ENCODE measurements at places on chromosomes 13 and 19.
A peak's percentile ranks its signal among the peaks of the same experiment; 100 is the strongest.

DNA sequence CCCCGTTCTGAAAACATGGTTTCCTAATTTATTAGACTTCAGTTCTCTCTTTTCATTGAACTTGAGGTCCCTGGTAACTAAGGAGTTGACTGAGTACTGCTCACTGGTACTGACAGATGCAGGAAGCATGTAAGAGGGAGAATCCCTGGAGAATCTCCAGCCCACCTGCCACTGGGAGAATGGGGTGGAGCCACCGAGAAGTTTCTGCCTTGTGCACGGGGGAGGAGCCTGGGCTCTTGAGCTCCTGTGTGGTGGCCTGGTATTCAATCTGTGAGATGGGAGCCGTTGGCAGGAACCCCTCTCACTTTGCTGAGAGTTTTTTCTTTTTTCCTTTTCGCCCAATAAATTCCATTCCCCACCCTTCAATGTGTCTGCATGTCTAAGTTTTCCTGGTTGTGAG, 13.2 kb upstream of the AKAP11 start:
- DNase-seq: no peak

GRCh38 chr13:80242728-80243427, 98.0 kb downstream of the SPRY2 start:
- DNase-seq: no peak

GRCh38 chr13:79447741-79448140, 33.2 kb upstream of the NDFIP2 start:
- no peak for DNase-seq

DNA sequence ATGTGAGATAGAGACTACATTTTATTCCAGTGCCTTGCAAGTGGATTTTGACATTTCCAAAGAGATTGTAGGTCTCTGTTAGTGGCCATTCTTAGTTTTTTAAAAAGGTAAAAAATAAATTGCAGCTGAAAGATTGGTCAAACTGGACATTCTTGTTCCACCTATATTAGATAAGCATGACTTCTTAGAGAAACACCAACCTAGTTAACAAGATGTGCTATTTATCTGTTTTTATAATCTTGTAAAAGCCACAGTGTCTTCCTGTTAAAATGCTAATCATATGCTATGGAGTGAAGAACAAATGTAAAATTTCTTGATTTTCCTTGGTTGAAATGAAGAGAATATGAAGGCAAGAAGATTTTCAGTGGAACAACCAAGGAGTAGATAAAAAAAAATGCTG, 33.4 kb upstream of the GPR183 start:
- DNase-seq: no peak

DNA sequence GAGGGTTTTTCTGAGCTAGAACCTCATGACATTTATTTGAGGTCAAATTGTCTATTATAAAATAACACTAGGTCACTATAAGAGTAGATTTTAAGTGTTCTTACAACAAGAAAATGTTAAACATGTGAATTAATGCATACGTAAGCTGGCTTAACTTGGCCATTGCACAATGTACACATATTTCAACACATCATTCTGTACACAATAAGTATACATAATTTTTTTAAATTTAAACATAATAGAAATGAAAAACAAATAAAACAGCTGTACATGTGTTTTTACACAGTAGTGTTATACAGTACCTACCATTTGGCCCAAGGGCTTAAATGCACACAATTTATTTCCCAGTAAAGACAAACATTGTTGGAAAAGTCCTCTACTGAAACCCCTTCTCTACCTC, 269.9 kb downstream of the DACH1 start:
- no peak for DNase-seq

- peak; percentile 86 for DNase-seq
Observed at GRCh38 chr13:110907951-110908898, 6.6 kb downstream of the ANKRD10 start.

DNA sequence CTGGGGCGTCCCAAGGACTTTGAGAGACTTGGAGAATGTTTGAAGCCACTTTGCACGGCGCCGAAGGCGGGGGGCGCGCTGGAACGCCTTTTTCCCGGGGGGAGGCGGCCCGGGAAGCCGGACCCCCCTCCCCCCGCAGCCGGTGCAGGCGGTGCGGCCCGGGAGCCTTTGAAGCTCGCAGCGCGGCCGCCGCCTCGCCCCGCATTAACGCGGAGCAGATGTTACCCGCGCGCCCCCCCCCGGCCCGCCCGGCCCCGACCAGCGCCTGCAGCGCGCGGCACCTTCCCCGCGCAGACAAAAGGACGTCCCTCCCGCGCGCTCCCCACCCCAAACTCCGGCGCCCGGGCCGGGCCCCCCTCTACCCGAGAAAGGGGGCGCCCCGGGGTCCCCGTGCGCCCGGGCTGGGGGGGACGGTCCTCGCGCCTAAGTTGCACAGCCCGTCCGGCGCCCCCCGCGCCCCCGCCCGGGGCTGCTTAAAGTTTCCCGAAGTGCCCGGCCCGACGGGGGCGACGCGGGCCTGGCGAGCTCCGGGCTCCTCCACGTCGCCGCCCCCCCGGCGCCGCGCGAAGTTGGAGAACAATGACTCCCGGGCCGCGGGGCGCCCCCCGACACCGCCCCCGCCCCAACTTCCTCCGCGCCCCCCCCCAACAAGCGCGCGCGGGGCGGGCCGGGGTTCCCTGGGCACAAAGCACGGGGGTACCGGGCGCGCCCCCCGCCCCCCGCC, 685 bp downstream of the TCF3 start:
- DNase-seq: peak; percentile 54

DNA sequence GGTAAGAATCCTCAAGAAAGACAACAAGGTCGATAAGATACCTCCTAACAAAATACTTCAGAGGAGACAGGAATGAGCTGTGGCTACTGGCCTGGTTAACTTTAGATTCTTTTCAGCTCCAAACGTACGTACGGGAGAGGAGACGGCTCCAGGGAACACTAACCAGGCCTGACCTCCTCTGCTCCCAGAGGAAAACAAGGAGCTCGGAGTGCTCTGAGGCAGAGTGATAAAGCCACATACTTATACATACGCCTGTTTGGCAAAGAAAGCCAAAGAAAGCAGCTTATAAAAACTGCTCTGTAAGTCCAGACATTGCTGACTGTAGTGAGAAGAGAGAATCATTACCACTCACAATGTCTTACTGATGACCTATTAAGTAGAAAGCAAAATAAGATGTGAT, 263.9 kb downstream of the MZT1 start:
- peak; percentile 7 for DNase-seq

- peak; percentile 78 for DNase-seq
Observed at GRCh38 chr19:57583521-57584416, at the start of gene ZIK1. TSS of gene ZIK1 (plus strand) at chr19:57584145. CDS start at chr19:57584357, 212 bp downstream.

DNA sequence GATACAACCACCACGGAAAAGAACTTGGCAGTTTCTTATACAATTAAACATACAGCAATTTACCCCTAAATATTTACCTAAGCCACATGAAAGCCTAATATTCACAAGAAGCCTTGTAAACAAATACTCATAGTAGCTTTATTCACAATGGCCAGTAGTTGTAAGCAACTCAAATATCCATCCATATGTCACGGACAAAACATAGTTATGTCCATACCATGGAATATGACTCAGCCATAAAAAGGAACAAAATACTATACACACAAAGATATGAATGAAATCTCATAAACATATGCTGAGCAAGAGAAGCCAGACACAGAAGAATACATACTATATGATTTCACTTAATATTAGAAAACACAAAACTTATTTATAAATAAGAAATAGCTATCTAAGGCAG, 12.9 kb downstream of the PSPC1 start:
- no peak for DNase-seq

- DNase-seq: no peak
Observed at GRCh38 chr13:87788363-87788762, 117.2 kb downstream of the SLITRK5 start.

GRCh38 chr19:7641290-7642276, 4.7 kb downstream of the STXBP2 start:
- DNase-seq: no peak

DNA sequence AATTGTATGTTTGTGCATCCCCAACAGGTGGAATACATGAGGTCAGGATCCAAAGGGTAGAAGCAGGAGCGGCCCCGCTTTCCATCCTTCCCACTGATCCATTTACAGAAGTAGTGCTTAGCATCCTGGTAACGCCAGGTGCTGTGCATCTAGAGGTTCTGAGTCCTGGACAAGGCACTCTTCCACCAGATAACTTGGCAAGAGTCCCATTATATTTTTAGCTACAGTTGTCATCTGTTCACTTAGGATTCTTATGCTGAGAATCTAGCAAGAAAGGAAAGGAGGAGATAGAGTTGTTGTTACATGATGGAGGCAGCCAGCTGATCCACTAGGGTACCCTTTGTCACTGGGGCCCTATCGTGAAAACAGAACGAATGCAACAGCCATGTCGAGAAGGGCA, 389.5 kb upstream of the ZNF507 start:
- no peak for DNase-seq

DNA sequence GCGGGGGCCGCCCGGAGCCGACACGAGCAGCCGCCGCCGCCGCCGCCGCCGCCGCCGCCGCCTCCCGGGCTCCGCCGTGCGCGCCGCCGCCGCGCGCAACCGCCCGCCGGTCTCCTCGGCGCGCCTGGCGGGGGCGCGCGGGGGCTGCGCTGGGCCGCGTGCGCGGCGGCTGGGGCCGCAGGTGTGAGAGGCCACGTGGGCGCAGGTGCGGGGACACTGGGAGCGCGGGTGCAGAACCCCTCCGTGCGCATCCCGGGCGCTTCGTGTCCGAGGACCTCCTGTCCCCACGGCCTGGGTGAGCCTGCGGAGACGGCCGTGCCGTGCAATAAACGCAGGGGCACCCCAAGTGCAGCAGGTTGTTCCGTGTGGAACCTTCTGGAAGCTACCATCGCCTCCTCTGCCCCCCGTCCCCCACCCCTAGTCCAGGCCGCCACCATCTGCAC, at the start of gene LINGO3:
LINGO3 (minus strand) TSS at position 41 of the 443 bp plus-strand sequence. CDS start 16,378 bp downstream, outside the sequence.
- DNase-seq: no peak

DNA sequence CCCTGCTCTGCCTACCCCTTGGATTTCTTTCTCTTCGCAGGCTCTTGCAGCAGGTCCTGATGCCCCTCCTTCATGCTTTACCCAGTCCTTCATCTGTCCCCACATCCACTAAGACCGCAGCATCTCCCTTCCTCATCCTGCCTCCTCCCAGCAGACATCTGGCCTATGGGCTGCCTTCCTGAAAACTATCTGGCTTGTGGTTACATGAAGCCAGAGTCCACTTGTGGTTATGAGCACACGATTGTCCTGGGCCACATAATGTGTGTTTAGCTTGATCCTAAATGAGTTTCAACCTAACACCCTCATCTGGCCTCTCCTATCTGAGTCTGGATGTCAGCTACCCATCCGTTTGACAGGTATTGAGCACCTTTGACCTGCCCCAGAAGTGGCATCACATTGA, 5.5 kb upstream of the ZNF175 start:
- DNase-seq: no peak

GRCh38 chr13:27621116-27621365, 651 bp upstream of the POLR1D start:
- DNase-seq: no peak

DNA sequence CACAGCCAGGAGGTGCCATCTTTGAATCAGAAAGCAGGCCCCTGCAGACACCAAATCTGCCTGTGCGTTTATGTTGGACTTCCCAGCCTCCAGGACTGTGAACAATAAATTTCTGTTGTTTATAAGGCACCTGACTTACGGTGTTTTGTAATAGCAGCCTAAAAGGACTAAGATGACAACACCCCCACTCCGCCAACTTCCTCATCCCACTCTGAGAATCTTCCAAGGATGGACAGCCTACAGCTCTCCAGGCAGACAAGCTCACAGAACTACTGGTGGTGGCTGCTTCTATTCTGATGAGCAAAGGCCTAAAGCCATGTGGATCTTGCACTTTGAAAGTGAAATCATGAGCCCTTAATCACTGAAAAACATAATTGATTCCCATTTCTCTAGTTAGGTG, 449.2 kb downstream of the TSHZ3 start:
- DNase-seq: no peak

GRCh38 chr13:27500806-27501534, 50.6 kb upstream of the MTIF3 start:
- no peak for DNase-seq

- no peak for DNase-seq
Observed at GRCh38 chr13:94974015-94974951, 261.9 kb upstream of the SOX21 start.

DNA sequence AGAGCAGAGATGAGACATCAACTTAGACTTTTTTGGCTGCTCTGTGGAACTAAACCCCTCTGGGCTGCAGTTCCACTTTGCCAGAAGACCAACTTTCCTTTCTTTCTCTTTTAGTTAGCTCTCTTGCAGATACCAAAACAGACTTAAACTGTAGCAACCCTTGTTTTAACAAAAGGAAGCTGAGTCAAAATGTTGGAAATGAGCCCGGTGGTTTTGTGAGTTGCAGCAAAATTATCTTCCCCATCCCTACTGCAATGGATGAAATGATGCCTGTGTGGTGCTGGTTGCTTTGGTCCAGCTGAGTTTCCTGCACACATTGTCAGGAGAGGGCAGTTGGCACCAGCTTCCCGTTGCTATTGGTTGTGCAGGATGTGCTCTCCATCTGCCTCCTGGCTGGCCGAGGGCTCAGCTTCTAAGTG, 115.3 kb downstream of the LRCH1 start:
- no peak for DNase-seq

GRCh38 chr19:1933244-1933643, 7.7 kb upstream of the CSNK1G2 start:
- no peak for DNase-seq

- DNase-seq: no peak
Observed at GRCh38 chr13:29310806-29311205, 284.7 kb downstream of the SLC7A1 start.

GRCh38 chr19:1503089-1503924, 9.5 kb downstream of the ADAMTSL5 start:
- DNase-seq: peak; percentile 43

GRCh38 chr19:50983625-50984292, at the start of gene KLK7:
TSS of gene KLK7 (minus strand) at chr19:50983917. CDS start at chr19:50982399, 1,518 bp downstream.
- DNase-seq: no peak

DNA sequence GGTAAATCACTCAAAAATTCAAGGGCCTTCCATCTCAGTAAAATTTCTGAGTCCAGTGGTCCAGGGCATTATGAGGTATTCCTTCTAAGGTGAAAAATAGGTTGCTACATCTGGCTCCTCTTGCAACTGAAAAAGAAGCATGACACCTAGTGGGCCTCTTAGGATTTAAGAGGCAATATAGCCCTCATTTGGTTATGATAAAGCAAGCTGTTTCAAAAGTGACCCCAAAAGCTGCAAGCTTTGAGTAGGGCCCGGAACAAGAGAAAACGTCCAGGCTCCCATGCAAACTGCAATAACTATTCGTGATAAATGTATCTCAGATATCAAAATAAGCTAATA, 1910.2 kb upstream of the PRR20A start:
- no peak for DNase-seq

DNA sequence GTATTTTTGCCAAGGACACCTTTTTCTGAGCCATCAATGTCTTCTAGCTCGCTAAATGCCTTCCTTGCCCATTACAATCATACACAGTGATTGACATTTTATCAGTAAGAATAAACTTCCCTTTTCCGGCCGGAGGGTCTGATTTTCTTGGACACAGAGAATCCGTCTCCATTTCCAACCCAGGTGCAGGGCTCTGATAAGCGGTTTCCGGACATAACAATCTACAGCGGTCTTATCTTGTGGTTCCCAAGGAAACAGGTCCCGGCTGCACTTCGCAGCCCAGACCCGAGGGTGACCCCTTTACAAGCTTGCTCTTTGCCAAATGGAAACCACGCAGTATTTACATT, 5.1 kb upstream of the ZNF77 start:
- DNase-seq: no peak
